ENCODE measurements at places on chromosomes 6 and 20.

GRCh38 chr20:41038878-41039404 lies 10.3 kb downstream of the TOP1 start:
- DNase-seq = no peak

DNA sequence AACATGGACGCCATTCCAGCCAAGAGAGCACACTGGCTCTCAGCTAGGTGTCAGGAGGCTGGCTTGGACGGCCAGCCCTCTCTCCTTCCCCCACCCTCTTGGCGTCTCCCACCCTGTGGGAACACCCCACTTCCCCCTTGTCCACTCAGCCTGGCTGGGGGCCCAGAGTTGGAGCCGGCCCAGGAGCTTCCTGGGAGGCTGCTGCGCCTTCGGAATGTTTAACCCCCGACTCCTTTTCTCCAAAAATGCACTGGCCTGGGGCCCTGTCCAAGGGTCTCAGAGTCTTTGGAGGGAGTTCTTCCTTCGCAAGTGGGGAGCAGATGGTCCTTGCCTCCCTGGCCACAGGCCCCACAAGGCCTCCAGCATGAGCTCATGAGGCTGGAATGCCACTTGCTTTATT lies 4.1 kb downstream of the ADAM33 start:
- DNase-seq = no peak

GRCh38 chr6:30149858-30150550 lies 11.0 kb downstream of the TRIM10 start:
- DNase-seq = no peak

GRCh38 chr6:11064836-11065235 lies 20.7 kb upstream of the ELOVL2 start:
- DNase-seq = no peak

GRCh38 chr20:46640536-46641311 lies 10.5 kb downstream of the SLC13A3 start:
- no peak for DNase-seq

GRCh38 chr6:154001494-154002285 lies 37.4 kb upstream of the OPRM1 start:
- DNase-seq = no peak
